ENCODE measurements at places on chromosomes 16 and 17.

GRCh38 chr17:48594538-48595277 is 1.1 kb upstream of the HOXB5 start:
- no peak for DNase-seq

- DNase-seq: no peak
Measured at GRCh38 chr17:57544401-57544800, 200.7 kb downstream of the CCDC182 start.

DNA sequence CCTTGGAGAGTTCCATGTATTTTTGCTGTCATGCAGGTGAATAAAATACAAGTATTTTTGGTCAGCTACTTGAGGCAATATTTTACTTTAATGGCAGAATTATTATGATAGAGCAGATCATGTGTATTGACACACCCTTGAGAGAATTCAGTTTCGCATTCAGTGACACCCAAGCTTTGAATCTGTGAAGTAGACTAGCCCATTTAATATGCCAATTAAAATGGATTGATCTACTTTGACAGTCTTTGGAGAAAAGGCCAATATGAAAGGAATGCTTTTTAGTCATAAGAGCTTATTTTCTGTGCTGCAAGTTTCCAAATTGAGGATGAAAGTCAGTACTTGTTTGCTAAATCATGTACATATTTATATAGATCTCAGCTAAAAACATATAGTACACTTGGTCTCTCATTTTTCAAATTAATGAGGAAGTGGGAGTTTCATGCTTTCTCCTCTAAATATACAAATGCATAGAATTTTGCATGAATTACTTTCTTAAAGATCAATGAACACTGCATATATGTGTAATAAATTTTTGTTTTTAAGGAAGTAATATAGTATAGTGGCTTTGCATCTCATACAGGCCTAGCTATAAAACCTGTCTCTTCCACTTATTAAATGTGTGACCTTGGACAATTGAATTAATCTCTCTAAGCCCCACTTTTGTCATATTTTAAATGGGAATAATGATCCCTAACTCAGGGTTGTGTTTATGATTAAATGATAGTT is 161.5 kb downstream of the PHKB start:
- no peak for DNase-seq

GRCh38 chr16:79784007-79784406 is 183.5 kb upstream of the MAF start:
- DNase-seq: no peak

DNA sequence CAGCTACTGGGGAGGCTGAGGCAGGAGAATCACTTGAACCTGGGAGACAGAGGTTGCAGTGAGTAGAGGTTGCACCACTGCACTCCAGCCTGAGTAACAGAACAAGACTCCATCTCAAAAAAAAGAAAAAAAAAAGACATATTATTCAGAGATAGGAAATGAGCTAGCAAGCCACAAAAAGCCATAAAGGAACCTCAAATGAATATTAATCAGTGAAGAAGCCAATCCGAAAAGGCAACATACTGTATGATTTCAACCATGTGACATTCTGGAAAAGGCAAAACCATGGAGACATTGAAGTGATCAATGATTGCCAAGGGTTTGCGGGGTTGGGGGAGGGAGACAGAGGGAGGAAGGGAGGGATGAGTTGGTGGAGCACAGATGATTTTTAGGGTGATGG is 8.4 kb upstream of the EXOC7 start:
- DNase-seq: no peak
